ENCODE measurements at places on chromosomes 6 and 20. TPM values are rescaled to one million over a fixed set of nuclear protein-coding genes. Genes with fewer than 3 reads are reported as not detected.

The TASP1 gene
- 11.7 TPM for total RNA-seq

The C6orf52 gene
- total RNA-seq, result 0.63 TPM

The SS18L1 gene
- total RNA-seq, result 20.6 TPM

The GMPR gene
- 102 TPM for total RNA-seq

The COL9A3 gene
- 8.6 TPM for total RNA-seq

GRCh38 chr6:27553123-27553904 lies 80.4 kb upstream of the ZNF184 start:
- DNase-seq, result peak; percentile 94

DNA sequence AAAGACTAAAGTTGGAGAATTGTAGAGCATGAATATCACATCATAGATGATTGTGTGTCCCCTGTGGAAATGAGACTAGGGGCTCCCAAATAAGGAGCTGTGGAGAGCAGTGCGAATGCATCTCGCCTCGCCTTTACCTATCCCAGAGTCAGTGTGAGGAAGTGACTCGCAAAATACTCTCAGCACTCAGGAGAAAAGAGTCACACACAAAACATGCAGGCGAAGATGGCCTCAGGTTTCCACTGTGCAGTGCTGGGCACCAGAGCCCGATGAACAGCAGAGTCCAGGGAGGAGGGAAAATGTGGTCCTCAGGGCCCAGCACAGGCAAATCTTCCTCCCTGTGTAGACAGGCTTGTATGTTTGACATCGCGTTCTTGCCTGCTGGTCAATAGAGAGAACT lies 126.5 kb upstream of the AFDN start:
- DNase-seq, result no peak

DNA sequence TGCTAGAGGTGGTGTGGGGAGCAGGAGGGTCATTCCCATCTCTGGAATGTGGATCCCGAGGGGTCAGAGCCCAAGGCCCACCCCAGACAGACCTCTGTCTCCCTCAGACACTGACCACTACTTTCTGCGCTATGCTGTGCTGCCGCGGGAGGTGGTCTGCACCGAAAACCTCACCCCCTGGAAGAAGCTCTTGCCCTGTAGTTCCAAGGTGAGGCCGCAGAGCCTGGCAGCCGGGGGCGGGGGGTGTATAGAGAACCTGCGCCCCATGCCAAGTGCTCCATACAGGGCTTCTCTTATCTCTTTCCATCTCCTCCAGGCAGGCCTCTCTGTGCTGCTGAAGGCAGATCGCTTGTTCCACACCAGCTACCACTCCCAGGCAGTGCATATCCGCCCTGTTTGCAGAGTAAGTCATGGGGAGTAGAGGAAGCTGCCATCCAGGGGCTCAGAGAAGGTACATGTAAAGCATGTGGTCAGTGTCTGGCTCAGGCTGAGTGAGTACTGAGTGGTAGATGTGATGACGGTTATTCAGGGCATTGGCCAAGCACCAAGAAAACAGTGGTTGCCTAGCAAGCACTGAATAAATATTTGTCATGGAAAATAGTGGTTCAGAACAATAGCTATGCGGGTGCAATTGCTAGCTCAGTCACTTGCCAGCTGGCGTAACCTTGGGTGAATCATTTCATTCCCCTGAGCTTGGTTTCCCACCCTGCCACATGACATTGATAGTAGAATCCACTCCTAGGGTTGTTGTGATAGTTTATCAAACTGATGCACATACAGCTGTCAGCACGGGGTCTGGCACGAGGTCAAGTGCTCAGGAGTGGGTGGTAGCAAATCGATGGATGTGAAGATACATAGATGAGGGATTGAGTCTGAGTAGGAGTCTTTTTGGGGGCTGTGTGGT lies 3.5 kb downstream of the PIGT start:
- DNase-seq, result no peak

DNA sequence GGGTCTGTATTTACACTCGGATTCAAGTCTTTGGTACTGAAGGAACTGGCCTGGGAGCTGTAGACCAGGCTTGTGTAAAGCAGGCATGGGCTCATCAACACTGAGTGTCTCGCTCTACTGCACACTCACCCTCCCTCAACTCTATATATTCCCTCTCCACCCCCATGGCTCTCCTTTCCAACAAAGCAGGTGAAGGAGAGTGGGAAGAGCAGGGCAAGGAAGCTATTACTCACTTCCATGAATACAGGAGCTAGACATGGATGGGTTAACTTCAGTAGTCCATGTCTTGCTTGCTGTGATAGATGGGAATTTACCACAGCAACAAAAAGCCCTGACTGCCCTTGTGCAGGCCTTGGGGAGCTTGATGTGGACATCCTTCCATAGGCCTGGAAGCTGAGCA lies 20.7 kb upstream of the SLC2A12 start:
- DNase-seq, result no peak

DNA sequence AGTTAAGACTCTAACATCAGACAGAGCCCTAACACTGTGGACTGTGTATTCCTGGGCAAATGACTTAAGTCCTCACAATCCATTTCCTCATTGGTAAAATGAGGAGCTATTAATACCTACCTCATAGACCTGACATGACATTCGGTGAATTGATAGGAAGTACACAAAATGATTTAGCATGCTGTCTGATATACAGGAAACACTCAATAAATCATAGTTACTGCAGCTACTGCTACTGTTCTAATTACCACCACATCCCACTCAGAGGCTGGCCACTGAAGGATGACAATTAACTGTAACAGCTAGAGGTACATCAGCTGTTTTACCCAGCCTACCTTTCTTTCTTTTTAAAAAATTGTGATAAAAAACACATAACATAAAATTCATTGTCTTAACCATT lies 87.7 kb downstream of the PLCG1 start:
- DNase-seq, result no peak

Data from SK-MEL-5 (cell line).